ENCODE measurements at places on chromosomes 2 and 18.
A peak's percentile ranks its signal among the peaks of the same experiment; 100 is the strongest.

DNA sequence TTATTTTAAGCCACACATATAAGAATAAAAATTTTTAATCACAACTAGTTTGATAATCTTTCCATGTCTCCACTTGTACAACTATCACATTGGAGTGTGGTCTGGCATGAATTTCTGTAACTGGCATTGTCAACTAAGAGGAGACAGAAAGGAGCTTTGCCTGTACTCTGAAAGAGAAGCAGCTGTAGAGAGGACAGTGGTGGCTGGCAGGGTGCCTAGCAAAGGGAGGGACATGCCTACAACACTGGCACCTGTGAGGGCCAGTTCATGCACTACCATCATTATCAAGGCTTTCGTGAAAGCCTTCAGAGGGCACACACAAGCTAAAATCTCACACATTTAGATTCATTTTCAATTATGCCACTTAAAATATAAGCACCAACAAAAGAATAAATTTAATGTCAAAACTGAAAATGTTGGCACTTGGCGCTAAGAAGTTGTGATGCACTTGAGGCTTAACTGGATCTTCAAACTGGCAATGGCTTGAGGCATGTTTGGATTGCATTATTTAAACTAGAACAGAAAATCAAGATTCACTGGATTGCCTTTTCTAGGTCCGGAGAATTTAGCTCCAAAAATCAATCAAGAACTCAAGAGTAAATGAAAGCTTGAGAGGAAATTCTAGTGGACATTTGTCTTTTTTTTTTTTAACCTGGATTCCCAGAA, 238.6 kb downstream of the ZNF385B start:
- no peak overlapping the region for H3K27ac ChIP-seq
- no peak overlapping the region for H3K4me3 ChIP-seq
- no peaks in the 10 kb centered on the region for H3K4me1 ChIP-seq
- no peaks in the 10 kb centered on the region for H3K36me3 ChIP-seq

- no peak overlapping the region for H3K4me3 ChIP-seq
- no peak overlapping the region for H3K27ac ChIP-seq
- peaks cover 7% of the 10 kb centered on the region for H3K36me3 ChIP-seq
- no peak for DNase-seq
Observed at GRCh38 chr2:25649786-25650185, 23.6 kb downstream of the DTNB start.

DNA sequence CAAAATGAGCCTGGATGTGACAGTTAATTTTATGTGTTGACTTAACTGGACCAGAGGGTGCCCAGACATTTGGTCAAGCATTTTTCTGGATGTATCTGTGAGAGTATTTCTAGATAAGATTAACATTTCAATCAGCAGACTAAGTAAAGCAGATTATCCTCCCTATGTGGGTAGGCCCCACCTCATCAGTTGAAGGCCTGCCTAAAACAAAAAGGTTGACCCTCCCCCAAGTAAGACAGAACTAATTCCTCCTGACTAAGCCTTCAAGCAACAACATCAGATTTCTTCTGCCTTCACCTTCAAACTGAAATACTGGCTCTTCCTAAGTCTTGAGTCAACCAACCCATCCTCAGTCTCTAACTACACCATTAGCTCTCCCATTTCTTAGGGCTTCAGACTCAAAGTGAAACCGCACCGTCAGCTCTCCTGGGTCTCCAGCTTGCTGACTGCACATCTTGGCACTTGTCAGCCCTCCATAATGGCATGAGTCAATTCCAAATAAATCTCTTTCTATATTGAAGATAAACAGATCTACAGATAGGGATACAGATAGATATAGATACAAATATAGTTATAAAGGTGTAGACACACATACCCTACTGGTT, 47.9 kb downstream of the MEMO1 start:
- H3K27me3 ChIP-seq = no peaks in the 10 kb centered on the region
- peaks cover 43% of the 10 kb centered on the region for H3K4me1 ChIP-seq
- H3K4me3 ChIP-seq = no peak overlapping the region
- peaks cover 5% of the 10 kb centered on the region for H3K36me3 ChIP-seq
- peak; percentile 3 for DNase-seq
- peak overlapping the region; percentile 82 for H3K27ac ChIP-seq

DNA sequence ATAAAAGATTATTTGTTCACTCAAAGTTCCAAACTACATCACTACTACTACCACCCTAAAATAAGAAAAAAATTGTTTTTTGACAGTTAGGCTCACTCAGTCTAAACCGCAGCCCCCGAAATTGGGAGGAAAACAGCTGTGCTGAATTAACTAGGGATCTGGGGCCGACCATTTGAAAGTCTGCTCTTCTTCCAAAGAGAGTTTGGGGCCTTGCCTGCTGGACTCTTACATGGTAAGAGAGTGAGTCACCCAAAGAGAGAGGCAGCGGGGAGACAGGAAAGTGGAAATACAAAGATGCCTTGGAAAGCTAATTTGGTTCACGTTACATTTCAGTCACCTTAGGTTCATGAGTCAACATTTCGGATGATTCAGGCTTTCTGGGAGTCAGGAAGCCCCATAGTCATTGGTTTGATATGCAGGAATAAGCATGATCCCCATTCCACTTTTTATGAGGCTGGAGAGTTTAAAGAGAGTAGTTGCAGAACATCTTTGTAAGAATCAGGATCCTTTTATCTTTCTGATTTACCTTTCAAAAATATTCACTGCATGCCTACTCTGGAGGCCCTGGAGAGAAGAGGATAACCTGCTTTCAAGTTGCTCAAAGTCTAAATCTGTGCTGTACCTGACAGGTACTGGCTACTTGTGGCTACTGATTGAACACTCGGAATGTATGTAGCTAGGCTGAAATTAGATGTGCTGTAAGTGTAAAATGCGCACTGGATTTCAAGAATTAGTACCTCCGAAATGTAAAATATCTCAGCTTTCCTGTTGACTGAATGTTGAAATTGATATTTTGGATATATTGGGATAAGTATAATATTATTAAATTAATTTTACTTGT, 995 bp upstream of the RTN4 start:
- H3K36me3 ChIP-seq = no peaks in the 10 kb centered on the region
- H3K4me3 ChIP-seq = peak overlapping the region; percentile 98
- H3K27me3 ChIP-seq = no peaks in the 10 kb centered on the region
- H3K4me1 ChIP-seq = peaks cover 60% of the 10 kb centered on the region
- DNase-seq = peak; percentile 12

DNA sequence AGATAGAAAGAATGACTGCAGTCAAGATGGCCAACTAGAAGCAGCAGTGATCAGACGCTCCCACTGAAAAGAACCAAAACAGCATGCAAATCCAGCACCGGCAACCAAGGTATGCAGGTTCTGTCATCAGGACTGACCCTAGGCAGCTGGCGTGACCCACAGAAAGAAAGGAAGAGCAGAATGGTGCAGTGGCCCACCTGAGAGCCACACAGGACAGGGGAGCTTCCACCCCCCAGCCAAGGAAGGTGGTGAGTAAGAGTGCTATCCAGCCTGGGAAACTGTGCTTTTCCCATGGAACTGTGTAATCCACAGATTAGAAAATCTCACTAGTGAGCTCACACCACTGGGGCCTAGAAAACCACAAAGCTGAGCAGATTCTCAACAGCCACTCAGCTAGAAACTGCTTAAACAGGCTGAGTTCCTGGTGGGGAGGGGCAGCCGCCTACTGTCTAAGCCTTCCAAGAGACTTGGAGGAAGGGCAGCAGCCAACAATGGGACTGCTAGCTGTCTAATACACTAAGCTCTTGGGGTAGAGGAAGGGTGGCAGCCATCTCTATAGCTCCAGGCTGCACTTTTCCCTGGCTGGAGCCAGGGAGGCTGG, 127.9 kb downstream of the EVA1A start:
- no peak overlapping the region for H3K27ac ChIP-seq
- no peak for DNase-seq
- H3K27me3 ChIP-seq = peaks cover 3% of the 10 kb centered on the region
- no peaks in the 10 kb centered on the region for H3K4me1 ChIP-seq
- H3K4me3 ChIP-seq = no peak overlapping the region

DNA sequence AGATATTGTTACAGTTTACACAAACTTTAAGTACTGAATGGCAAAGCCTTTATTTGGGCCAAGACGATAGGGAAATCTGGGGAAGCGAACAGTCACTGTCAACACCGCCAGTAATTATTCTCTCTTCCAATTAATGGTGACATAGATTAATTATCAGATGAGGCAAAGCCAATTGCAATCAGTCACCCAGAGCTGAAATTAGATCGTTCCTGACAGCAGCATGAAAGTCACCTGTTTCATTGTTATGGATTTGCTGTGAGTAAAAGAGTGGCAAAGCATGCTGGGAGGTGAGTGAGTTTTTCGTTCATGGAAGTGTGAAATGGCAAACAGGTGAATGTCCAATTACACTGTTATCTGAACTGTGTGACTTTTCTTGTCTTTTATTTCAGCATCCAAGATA, 164.8 kb upstream of the KLHL14 start:
- H3K4me1 ChIP-seq = no peaks in the 10 kb centered on the region
- H3K36me3 ChIP-seq = no peaks in the 10 kb centered on the region
- H3K27ac ChIP-seq = no peak overlapping the region
- peaks cover 1% of the 10 kb centered on the region for H3K27me3 ChIP-seq

DNA sequence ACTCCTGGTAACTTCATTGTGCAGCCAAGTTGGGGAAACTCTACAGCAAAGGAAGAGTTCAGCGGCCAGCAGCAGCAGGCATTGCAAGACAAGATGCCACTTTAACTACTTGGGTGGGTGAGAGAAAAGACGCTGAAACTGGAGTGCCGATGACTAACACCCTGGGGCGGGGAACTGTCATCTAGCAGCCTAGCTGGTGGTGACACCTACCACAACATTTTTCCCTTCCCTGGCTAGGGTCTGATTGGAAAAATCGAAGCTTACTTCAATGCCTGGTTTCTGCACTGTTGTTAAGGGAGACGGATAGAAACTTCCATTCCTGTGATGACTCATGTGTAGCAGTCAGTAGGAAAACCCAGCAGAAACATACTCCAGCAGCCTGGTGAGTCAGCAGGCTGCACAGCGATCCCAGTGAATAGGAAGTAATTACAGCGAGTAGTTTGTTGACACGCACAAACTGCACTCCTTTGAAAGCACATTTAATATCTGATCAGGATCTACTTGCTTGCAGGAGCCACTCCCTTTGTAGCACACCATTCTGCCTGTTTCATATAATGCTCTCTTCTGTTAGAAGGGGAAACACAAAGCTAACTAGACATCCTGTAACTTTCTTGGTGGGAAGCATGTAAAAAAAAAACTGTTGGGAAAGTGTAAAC, 62.1 kb upstream of the MAPRE2 start:
- peak; percentile 21 for DNase-seq
- peaks cover 34% of the 10 kb centered on the region for H3K27me3 ChIP-seq
- H3K36me3 ChIP-seq = peaks cover 1% of the 10 kb centered on the region
- H3K4me1 ChIP-seq = peaks cover 21% of the 10 kb centered on the region

GRCh38 chr2:173058673-173059072, 17.0 kb upstream of the MAP3K20 start:
- no peak for DNase-seq
- H3K27ac ChIP-seq = no peak overlapping the region
- no peak overlapping the region for H3K4me3 ChIP-seq
- H3K36me3 ChIP-seq = no peaks in the 10 kb centered on the region

- no peak for DNase-seq
- peaks cover 4% of the 10 kb centered on the region for H3K27me3 ChIP-seq
- H3K4me1 ChIP-seq = no peaks in the 10 kb centered on the region
- H3K36me3 ChIP-seq = no peaks in the 10 kb centered on the region
- no peak overlapping the region for H3K27ac ChIP-seq
Observed at GRCh38 chr18:45539491-45539891, 75.8 kb upstream of the SLC14A2 start.

- DNase-seq = peak; percentile 25
- peaks cover 51% of the 10 kb centered on the region for H3K27me3 ChIP-seq
- H3K27ac ChIP-seq = no peak overlapping the region
- H3K4me3 ChIP-seq = peak overlapping the region; percentile 86
- H3K4me1 ChIP-seq = peaks cover 17% of the 10 kb centered on the region
Observed at GRCh38 chr2:222318712-222319585, 20.2 kb upstream of the PAX3 start.

- no peak overlapping the region for H3K4me3 ChIP-seq
- H3K4me1 ChIP-seq = peaks cover 12% of the 10 kb centered on the region
- DNase-seq = no peak
Observed at GRCh38 chr2:109242654-109243331, 113.8 kb downstream of the SH3RF3 start.

- no peak overlapping the region for H3K4me3 ChIP-seq
- H3K27ac ChIP-seq = no peak overlapping the region
- H3K4me1 ChIP-seq = no peaks in the 10 kb centered on the region
- no peaks in the 10 kb centered on the region for H3K36me3 ChIP-seq
- no peaks in the 10 kb centered on the region for H3K27me3 ChIP-seq
Observed at GRCh38 chr18:73778032-73778359, 369.6 kb downstream of the FBXO15 start.

DNA sequence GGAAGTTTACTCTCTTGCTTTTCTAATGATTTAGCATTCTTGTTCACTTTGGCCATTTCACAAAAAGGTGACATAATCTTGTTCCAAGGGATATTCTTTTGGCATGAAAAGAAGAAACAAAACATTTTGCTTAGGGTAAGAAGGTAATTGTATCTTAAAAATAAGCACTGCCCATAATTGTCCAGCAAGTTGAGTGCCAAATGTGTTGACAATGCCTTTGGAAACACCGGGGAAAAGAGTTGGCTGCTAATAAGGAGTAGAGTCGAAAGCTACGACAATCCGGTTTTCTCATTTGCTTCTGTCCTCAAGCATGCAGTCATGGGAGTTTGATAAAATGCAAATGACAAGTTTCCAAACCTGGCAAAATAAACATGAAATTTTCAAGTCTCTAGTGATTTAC, 27.3 kb downstream of the ITGAV start:
- no peak overlapping the region for H3K27ac ChIP-seq
- no peaks in the 10 kb centered on the region for H3K4me1 ChIP-seq
- no peak for DNase-seq
- no peaks in the 10 kb centered on the region for H3K27me3 ChIP-seq
- H3K4me3 ChIP-seq = no peak overlapping the region
- no peaks in the 10 kb centered on the region for H3K36me3 ChIP-seq

- no peak for DNase-seq
- peaks cover 19% of the 10 kb centered on the region for H3K36me3 ChIP-seq
- peak overlapping the region; percentile 93 for H3K27ac ChIP-seq
- peaks cover 55% of the 10 kb centered on the region for H3K4me1 ChIP-seq
Observed at GRCh38 chr18:23585007-23585871, 1.1 kb downstream of the NPC1 start.

- no peaks in the 10 kb centered on the region for H3K4me1 ChIP-seq
- H3K36me3 ChIP-seq = no peaks in the 10 kb centered on the region
- DNase-seq = peak; percentile 8
- H3K4me3 ChIP-seq = no peak overlapping the region
Observed at GRCh38 chr2:120675460-120676130, 60.1 kb upstream of the GLI2 start.

DNA sequence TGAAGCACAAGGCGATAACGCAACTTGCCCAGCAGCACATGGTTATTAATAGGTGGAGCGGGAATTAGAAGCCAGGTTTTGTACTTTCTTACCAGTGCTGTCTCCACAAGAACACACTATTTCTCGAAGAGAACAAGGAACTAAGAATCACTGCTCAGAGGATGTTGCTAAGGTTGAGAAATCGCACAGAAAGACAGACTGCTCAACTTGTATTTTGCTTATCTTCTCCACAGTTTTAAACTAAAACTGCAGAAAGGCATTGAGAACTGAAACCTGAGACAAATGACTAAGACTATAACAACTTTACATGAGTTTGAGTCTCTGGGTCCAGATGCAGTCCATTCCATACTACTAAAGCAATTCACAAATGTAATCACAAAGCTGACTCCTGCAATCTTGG, 6.2 kb downstream of the PRKD3 start:
- DNase-seq = no peak
- peaks cover 18% of the 10 kb centered on the region for H3K36me3 ChIP-seq
- H3K27ac ChIP-seq = no peak overlapping the region
- peaks cover 33% of the 10 kb centered on the region for H3K4me1 ChIP-seq
- H3K4me3 ChIP-seq = no peak overlapping the region
